ENCODE measurements at places on chromosomes 7 and 10.
A peak's percentile ranks its signal among the peaks of the same experiment; 100 is the strongest.

DNA sequence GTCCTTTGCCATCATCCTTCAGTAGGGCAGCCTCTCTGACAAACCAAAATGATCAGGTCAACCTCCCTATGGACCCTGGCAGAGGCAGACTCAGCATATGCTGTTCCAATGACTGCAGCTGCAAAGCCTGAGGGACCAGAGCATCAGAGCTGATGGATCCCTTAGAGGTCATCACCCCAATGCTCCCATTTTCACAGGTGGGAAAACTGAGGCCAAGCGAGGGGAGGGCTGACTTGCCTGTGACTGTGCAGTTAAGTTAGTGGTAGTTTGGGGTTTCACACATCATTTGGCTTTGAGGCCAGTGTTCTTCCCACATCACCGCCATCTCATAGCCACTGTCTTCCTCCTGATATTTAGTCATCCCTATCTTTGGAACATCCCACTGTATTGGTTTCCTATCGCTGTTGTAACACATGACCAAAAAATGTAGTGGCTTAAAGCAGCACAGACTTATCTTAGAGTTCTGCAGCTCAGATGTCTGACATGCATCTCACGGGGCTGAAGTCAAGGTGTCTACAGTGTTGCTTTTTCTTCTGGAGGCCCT is 69.3 kb upstream of the PDZD8 start:
- DNase-seq: no peak

DNA sequence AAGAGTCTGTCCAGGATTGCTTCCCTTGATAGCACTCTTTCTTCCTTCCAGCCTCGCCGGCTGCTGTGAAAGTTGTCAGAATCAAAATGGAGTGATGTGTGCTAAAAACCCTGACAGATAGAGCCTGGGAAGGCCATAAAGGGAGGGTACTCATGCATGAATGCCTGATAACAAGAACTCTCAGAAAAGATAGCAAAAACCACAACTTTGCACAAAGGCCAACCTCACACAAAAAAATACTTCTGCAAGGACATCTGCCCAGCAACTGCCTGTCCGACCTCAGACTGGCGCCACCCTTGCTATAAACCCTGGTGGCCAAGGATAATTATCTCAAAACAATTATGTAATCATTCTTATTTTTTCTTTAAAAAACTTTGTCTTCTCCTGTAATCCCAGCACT is 133.2 kb upstream of the SVIL start:
- no peak for DNase-seq

GRCh38 chr10:117421985-117422384 is 46.7 kb upstream of the PDZD8 start:
- DNase-seq: no peak

DNA sequence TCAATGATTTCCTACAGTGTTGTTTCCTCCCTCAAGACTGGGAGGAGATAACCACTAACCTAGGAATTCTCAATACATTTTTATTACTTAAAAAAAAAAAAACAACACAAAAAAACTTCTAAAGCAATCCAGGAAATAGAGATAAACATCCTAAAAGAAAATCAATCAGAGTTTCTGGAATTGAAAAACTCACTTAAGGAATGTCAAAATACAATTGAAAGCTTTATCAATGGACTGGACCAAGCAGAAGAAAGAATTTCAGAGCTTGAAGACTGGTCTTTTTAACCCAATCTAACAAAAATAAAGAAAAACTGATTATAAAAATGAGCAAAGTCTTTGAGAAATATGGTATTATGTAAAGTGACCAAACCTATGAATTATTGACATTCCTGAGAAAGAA is 394.1 kb downstream of the XPNPEP1 start:
- no peak for DNase-seq

DNA sequence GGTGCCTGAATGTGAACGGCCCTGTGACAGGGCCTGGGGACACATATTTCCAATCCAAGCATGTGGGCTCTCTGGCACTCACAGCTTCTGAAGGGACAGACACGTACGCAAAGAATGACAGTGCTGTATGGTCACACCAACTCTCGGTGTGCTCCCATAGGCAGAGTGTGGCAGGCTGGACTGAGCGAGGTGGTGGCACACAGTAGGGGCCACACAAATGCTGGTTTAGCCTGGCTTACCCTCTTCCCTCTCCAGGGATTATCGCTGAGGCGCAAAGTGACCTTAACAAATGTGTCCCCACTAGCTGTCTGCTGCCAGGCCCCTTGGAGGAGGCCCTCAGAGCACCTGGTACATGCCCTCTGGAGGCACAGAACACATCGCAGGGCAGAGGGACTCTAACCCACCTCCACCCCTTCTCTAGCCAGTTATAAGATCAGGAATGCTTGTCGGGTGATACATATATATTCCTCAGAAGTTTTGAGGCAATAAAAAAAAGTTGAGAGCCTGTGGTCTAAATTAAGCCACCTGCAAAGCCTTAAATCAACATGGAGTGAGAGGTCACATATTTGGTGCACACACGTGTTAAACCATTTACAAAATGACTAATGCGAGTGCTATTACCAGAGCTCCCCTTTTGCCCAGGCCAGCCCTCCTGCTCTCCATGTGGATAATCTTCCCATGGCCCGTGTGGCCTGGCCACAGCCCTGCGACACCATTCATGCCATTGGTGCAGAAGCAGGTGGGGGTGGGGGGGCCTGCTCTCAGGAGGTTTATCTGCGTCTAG is 262.8 kb upstream of the GRB10 start:
- peak; percentile 90 for DNase-seq

DNA sequence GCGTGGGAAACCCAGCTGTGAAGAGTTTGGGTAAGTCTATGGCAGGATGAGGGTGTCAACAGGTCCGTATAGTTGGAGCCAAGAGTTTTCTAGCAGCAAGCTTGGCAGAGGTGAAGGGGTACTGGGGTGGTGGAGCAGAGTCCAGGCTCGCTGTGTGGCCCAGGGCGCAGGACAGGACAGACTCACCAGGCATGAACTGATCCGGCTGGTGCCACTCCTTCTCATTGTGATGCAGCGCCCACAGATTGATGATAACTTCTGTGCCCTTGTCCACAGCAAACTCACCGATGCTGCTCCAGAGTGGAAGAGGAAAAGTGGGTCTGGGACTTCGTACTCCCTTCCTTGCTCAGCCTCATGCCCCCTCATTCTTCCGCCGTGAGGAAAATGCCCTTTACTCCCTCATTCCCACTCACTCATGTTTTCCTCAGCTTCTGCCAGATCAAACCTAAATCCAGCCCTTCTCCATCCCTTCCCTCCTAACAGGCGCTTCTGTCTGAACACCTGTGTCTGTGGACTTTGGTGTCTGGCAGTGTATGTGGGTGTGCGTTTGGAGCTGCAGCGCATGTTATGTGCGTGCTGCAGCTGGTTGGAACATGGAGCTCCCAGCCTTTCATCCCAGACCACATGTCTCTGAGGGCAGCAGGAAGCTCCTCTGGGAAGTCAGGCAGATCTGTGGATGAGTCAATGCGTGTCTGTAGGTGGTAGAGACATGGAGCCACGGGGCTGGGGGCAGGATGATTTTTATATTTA is 5.7 kb downstream of the CYP17A1 start:
- DNase-seq: peak; percentile 68

DNA sequence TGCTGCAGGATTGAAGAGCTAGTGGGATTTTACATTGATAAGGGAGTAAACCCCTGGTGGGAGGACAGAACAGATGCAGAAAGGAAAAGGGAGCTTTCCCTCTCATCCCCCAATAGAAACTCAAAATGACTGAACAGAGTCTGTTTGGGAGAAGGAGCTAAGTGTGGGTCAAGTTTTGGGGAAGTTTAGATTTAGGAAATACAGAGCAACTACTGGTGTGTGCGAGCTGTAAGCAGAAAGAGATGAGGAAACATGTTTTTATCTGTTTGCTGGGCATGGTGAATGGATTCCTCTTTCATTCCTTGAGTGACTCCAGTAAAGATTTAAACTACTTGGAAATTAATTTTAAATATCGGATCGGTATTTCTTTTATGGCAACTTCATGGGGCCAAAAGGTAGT is 132.7 kb downstream of the AOAH start:
- DNase-seq: no peak

GRCh38 chr7:16223963-16224707 is 197.2 kb downstream of the CRPPA start:
- no peak for DNase-seq

- DNase-seq: no peak
Observed at GRCh38 chr10:70090013-70090412, 37.4 kb downstream of the MACROH2A2 start.

GRCh38 chr10:16304311-16304710 is 132.5 kb upstream of the PTER start:
- no peak for DNase-seq

DNA sequence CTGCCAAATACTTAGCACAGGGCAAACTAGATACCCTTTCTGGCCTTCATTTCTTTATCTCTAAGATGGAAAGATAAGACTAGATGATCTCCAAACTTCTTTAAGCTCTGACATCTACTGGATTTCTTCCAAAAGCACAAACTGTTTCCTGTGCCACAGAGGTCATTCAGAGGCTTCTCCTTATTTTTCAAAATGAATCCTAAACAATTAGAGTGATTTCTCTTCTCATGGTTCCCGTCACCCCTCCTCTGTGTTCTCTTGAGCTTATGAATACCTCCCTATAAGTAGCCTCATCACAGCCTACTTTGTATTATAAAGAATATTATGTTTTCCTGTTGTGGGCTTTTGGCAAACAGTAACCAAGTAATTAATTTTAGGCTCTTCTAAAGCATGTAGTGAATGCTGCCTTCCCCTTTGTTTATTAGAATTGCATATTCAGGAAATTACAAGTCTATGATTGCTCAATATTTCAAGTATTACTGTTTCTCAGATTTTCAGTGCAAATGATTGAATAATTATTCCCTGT is 179.5 kb downstream of the REEP3 start:
- DNase-seq: peak; percentile 62

- DNase-seq: no peak
Observed at GRCh38 chr7:29463504-29464158, 100.0 kb upstream of the PRR15 start.

GRCh38 chr7:125857606-125858005 is 928.0 kb upstream of the POT1 start:
- no peak for DNase-seq

DNA sequence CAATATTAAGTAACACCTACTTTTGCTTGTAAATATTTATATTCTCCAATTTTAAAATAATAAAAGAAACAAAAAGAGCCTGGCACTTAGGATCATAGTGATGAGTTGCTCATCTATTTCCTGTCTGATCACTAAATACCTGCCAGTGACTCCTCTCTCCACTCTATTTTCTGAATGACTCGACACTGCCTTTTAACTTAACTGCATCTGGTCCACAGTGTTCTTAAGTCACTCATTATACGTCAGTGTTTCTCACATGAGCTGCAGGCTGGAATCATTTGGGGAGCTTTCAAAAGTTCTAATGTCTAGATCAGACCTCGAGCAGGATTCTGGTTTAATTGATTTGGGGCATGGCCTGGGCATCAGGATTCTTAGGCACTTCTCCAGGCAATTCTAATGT is 78.0 kb upstream of the AGBL3 start:
- peak; percentile 53 for DNase-seq

GRCh38 chr10:84348860-84349259 is 20.5 kb downstream of the CCSER2 start:
- DNase-seq: peak; percentile 84

- DNase-seq: no peak
Observed at GRCh38 chr10:84244651-84245270, at the start of gene RGR. Gene RGR, plus strand, starts transcription at chr10:84245053. Its CDS starts 38 bp downstream, at chr10:84245091.

DNA sequence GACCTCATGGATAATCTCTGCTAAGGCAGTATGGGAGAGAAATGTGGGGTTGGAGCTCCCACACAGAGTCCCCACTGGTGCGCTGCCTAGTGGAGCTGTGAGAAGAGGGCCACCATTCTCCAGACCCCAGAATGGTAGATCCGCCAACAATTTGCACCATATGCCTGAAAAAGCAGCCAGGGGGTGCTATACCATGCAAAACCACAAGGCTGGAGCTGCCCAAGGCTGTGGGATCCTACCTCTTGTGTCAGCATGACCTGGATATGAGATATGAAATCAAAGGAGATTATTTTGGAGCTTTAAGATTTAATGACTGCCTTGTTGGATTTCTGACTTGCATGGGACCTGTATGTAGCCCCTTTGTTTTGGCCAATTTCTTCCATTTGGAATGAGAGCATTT is 27.0 kb upstream of the SAMD9L start:
- no peak for DNase-seq

DNA sequence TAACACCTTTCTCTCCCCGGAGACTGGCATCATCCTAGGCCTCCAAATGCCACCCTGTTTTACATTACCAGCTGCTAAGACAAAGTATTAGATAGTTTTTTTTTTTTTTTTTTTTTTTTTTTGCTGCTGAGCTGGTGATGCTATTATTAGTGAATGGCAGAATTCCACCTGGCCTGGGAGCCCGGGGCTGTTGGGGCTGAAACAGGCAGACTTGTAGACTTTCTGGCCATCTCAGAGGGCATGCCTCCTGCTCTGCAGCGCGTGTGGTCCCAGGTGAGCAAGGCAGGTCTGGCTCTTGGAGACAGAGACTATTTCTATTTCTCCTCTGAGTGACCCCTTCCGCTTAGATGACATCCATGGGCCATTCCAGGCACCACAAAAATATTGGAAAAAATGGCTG is 104.2 kb downstream of the EMX2 start:
- DNase-seq: no peak

DNA sequence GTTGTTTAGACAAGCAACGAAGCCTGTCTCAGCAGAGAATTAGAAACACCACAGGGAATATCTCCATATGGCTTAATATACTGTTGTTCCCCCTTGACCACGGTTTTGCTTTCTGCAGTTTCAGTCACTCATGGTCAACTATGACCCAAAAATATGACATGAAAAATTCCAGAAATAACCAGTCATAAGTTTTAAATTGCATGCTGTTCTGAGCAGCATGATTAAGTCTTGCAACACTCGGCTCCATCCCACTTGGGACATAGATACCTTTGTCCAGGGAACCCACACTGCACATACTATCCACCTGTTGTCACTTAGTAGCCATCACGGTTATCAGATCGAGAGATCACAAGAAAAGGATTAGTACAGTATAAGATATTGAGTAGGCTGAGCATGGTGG is 60.7 kb upstream of the FOXK1 start:
- peak; percentile 27 for DNase-seq

- no peak for DNase-seq
Observed at GRCh38 chr7:129872054-129872453, 80.7 kb downstream of the UBE2H start.

- DNase-seq: no peak
Observed at GRCh38 chr7:98223898-98224700, 12.9 kb downstream of the BHLHA15 start.

Data from EH (cell line).